HAP-1 (cell line): ENCODE measurements at places on chromosomes 5 and 9.

- DNase-seq, result no peak
Measured at GRCh38 chr5:72917371-72917776, 38.5 kb upstream of the FCHO2 start.

DNA sequence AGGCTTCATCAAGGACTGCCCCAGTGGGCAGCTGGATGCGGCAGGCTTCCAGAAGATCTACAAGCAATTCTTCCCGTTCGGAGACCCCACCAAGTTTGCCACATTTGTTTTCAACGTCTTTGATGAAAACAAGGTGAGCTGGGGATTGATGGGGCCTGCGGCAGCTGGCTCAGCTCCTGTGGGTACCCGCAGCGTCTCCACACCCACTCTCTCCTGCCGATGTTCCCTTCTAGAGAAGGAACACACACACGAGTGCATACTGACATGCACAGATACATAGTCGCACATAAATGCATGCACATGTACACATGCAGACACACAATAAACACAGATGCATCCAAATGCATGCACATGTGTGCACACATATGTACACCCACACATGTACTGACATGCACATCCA, 45.6 kb downstream of the NCS1 start:
- no peak for DNase-seq

DNA sequence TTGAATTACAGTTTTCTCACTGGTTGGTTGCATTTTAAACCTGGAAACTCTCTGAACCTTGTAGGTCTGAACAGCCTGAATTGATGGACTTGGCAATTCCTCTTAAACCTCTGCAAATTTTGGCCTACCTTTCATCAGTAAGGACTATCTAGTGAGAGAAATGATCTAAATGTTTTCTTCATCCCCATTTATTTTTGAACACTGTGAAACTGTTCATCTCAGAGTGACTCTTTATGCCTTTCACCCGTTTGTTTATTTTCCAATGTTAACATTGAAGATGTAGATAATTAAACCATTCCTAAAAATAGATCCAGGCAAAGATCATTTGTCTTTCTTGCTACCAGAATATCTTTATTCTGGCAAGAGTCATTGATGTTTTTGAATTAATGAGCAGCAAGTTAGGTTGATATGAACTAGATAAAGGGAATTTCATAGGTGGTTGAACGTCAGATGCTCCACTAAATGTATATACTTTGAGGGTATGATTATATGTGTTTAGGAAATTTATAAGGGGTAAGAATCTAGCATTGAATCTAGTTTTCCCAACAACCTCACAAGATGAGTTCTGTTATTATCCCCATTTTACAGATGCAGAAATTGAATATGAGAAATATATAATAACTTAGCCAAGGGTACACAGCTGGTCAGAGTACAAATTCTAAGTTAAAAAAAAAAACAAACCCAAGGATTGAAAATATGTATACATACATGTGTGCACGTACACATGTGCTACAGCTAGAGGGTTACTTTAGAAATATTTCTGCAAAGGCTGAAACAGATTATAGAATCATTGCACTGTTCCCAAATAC, 3.4 kb downstream of the CPEB4 start:
- DNase-seq, result no peak

- DNase-seq, result no peak
Measured at GRCh38 chr5:180825768-180826525, 23.3 kb upstream of the MGAT1 start.

- no peak for DNase-seq
Measured at GRCh38 chr9:99793528-99793927, 28.2 kb upstream of the NR4A3 start.

DNA sequence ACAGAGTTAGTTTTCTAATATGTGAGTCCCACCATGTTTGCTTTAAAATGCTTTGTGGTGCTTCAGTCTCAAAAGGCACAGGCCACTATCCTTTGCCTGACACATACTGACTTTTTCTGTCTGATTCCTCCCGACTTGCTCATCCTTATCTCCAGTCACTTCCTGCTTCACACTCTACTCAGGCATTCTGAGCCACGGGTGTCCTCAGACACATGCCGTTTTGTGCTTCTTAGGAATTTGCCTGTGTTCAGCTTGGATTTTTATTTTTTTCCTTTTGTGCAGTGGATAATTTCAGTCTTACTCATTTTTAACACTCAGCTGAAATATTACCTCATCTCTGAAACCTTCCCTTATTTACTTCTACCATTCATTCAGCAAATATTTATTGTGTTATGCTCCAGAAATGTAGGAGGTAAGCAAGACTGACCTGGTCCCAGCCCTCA, 54.1 kb downstream of the MAN2A1 start:
- no peak for DNase-seq

GRCh38 chr5:149452007-149452664, 73.0 kb upstream of the IL17B start:
- no peak for DNase-seq

GRCh38 chr5:73638344-73639095, 12.5 kb downstream of the ARHGEF28 start:
- no peak for DNase-seq

GRCh38 chr9:110700953-110701352, 32.4 kb downstream of the MUSK start:
- no peak for DNase-seq

GRCh38 chr5:169637085-169637548, at the start of gene DOCK2:
Gene DOCK2 (plus strand): TSS chr5:169637275. CDS start chr5:169637327, 52 bp downstream.
- no peak for DNase-seq

DNA sequence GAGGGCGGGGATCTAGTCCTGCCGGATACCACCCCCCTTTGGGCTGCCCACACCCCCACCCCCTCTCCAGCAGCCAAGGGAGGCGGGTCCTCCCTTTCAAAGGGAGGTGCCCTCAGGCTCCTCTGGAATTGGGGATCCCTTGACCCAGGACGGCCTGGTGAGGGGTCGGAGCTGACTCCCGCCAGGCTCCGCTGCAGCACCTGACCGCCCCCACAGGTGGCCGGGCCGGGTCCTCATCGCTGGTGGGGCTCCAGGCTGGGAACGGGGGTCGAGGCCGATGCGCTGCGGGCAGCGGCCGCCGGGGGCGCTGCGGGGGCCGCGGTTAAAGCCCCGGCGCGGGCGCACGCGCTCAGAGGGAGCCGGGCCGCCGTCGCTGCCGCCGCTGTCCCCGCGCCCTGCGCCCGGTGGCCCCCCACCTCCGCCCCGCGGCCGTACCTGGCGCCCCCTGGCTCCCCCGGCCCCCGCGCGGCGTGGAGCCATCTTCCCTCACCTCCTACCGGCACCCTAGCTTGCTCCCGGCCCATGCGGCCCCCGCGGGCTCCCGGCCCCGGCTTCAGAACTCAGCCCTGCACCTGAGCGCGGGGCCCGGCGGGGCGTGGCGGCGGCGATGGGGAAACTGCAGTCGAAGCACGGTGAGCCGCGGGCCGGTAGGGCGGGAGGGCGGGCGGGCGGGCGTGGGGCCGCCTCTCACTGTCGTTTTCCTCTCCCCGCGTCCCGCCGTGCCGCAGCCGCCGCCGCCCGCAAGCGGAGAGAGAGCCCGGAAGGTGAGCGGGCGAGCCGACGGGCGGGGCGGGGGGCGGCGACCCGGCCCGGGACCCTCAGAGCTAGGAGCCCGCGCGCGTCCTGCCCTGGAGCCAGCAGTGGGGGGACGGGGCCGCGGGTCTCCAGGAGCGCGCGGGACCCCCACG, at the start of gene NKD2:
NKD2 (plus strand) TSS at position 352 of the 908 bp plus-strand sequence; CDS start at position 608, 256 bp downstream.
- DNase-seq, result peak; percentile 78

- no peak for DNase-seq
Measured at GRCh38 chr9:98538626-98539031, 170.1 kb downstream of the GABBR2 start.

DNA sequence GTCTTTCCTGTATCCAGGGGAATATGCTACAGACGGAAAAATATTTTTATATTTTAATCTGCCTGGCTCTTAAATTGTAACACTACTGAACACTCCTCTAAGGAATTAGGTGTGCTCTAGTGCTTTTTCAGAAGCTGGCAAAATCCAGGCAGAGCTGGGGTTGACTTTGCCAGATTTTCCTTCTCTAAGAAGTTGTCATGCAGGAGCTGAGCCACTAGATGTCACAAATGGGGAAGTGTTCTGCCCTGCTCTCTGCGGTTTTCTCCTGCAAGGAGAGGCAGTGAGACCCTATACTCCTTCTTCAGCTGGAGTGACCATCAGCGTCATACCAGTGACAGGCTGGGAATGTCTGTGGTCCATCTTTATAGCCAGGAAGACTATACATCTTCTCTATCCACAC, 112.5 kb downstream of the HAPLN1 start:
- peak; percentile 33 for DNase-seq

DNA sequence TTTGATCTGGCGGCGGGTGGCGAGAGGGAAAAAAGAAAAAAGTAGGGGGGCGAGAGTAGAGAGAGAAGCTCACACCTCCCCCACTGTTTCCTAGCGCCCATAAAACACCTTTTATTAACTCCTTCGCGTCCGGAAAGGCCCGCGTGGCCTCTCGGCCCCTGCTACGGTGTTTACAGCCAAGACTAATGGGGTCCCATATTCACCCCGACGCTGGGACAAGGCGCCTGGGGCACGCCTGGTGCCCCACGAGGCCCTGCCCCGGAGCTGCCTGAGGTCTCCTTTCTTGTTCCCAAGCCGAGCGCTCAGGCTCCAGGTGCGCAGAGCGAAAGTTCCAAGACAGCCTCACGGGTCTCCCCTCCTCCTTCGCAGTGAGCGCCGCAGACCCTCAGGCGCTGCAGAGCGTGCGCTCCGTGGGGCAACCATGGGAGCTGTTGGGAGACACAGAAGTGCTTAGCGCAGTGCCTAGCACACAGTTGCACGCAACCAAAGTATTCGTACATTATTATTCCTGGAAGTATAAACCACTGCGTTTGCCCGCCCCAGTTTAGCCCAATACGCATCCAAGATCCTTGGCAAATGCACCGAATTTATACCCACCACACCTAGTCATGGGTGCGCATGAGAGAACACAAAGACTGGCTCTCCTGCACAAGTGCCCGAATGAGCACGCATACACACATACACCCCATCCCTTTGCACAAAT, 4.3 kb downstream of the HAND1 start:
- DNase-seq, result no peak

GRCh38 chr5:78587775-78588291, 60.7 kb downstream of the LHFPL2 start:
- no peak for DNase-seq

GRCh38 chr5:73983644-73984043, 357.6 kb downstream of the ARHGEF28 start:
- DNase-seq, result no peak

- DNase-seq, result no peak
Measured at GRCh38 chr5:37552770-37553719, 173.9 kb downstream of the WDR70 start.

DNA sequence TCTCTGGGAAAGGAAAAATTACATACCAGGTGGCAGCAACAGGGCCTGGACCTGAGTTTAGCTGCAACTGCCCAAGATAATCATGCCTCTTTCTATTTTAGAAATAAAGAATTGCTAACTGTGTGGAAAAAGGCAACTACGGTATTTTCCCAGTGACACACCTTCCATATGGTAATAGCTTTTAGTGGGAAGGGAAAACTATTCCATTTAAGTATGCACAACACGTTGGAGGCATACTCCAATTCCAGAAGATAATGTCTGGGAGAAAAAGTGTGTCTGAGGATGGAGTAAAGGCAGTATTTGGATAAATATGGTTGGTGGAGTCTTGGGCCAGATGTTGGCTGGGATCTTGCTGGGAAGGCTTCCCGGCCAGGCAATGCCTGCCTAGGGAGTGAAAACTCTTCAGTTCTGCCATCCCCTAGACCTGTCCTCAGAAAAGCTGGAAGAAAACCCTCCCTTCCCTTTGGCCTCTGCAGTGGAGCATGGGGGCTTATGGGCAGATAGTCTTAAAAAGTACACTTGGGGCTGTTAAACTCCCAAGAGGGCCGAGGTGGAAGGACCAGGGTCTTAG, 40.6 kb downstream of the SH3PXD2B start:
- DNase-seq, result no peak

- DNase-seq, result no peak
Measured at GRCh38 chr5:137365126-137365865, 133.8 kb downstream of the SPOCK1 start.

DNA sequence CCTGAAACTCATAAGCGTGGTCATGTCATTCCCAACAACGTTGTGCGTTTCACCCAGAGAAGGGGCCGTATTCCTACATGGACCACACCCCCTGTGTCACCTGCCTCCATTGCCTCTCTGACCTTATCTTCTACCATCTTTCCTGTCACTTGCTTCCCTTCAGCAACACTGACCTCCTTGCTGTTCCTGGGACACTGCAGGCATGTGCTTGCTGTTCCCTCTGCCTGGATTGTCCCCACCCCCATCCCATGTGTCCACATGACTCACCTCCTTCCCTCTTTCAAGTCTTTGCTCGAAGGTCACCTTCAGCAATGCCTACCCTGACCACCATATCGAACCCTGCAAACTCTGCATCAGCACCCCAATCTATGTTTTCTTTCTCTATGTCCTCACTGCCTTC, 133.2 kb upstream of the ZNF618 start:
- no peak for DNase-seq

- no peak for DNase-seq
Measured at GRCh38 chr9:32841314-32841713, 58.0 kb downstream of the TMEM215 start.

DNA sequence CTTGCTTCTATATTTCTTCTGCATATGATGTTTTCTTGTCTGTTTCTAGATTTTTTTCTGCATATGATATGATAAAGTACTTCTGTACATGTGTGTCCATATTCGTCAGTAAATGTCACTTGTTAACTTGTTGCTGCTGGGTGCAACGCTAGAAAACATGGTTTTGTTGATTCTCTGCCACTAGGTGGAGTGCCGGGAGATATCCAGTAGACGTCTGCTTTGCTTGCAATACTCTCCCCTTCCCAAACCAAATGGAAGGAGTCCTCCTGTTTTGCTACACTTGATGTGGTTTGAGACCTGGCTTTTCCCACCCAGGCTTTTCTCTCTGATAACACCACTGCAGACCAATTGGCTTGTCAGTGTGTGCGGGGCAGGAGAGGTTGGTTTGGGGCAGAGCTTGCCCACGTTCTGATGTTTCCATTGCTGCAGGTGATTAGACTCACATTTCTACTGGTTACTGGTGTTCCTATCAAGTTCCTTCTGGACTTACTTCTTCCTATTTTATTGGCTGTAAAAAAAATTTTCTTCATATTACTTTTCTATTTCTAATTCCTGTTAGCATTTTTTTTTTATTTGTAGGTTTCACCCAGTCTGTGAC, 900.0 kb upstream of the CDH10 start:
- peak; percentile 65 for DNase-seq

- DNase-seq, result no peak
Measured at GRCh38 chr5:137061382-137061781, 437.7 kb downstream of the SPOCK1 start.

DNA sequence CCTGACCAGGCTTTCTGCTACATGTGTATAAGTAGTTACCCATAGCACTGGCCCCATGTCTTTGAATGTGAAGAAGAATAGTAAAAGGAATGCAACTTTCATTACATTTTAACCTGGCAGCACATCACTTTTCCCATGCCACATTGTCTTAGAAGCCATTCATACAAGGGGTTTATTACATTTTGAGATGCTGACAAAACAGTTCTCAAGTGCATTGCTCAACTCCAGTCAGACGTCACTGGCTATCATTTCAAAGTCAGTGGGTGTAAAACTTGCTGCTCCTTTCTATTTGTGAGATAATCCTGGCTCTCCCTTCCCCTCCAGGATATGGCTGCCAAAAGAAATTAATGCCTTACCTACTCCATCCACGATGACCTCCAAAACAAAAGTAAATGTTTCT, 97.0 kb upstream of the VCAN start:
- DNase-seq, result no peak
